Activated CD4-positive, alpha-beta T cell treated with anti-CD3 and anti-CD28 coated beads, Interleukin-2, amount 50 U/mL, for 4 hours (primary cell): ENCODE measurements at places on chromosomes 3 and 15.

DNA sequence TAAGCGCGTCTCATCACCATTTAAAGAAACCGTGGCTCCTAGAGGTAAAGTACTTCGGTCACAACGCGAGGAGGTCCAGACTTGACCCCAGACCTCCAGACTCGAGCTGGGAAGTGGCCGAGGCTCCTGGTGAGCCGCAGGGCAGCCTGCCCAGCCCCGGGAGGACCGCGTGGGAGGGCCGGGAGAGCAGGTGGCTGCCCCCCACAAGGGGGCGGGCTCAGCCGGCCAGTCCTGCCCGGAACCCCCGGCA is at the start of gene SLC27A2:
Gene SLC27A2 (plus strand): TSS at position 228 of the 250 bp plus-strand sequence. CDS start 232 bp downstream, outside the sequence.
- DNase-seq = no peak

DNA sequence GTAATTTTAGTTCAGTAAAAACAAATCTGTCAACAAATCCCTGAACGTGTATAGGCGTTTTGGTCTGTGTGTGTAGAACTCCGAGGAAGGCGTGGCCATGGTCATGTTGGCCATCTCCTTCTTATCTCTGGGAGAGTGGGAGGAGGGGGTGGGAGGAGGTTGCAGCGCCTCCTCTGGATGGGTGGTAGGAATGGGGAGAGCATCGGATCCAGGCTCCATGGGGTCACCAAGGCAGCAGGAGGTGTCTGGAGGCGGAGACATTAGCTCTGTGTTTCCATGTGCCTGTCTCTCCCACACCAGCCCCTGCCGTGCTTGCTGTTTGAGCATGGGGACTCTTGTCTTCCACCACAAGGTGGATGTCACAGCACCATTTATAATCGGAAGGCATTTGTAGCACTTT is 34.5 kb upstream of the TRPM1 start:
- DNase-seq = no peak

DNA sequence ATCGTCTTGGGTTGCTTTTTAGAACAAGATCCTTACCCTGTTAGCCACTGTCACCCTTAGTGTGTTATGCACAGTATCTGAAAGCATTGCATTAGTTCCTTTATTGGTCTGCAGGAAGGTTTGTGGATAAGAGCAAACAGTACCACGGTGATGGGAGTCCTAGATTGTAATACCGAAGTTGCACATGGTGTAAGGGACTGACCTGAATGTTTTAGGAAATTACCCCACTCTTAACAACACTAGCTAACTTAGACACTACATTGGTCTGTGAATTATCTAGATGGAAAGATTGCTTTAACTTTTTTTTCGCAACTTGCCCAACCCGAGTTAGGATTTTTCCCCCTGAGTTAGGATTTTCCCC is 1.3 kb downstream of the STT3B start:
- DNase-seq = no peak

DNA sequence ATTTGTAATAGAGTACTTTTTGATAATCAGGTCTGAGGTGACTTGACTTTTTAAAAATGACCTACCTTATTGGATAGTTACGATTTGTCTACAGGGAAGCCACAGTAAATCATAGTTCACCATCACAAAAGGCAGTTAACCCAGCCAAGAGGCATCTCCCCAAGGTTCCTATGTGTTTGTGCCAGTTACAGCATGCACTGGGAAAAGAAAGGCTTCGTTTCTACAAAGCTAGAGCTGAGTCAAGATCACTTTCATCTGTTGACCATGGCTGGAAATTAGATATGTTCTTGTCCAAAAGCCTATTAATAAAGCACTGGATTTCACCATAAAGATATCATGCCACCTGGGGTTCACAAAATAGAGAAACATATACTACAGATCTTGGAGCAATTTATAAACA is 139.9 kb downstream of the GREM1 start:
- DNase-seq = no peak

- no peak for DNase-seq
These were observed 32.6 kb downstream of the TOPBP1 start for GRCh38 chr3:133629146-133629545.

DNA sequence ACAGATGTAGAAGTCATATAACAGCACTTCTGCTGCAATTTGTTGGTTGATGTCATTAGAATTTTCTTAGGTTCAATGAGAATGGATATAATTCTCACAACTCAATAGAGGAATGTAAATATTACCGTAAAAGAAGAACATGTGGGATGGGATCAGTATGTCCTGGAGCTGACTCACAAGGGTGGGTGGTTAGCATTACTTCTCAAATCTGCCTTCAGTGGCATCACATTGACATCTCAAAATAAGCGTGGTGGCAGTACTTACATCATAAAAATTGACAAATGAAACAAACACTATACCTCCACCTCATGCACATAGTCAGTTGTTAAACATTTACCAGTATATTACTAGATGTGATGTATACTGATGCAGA is 1068.0 kb upstream of the CADM2 start:
- DNase-seq = no peak

DNA sequence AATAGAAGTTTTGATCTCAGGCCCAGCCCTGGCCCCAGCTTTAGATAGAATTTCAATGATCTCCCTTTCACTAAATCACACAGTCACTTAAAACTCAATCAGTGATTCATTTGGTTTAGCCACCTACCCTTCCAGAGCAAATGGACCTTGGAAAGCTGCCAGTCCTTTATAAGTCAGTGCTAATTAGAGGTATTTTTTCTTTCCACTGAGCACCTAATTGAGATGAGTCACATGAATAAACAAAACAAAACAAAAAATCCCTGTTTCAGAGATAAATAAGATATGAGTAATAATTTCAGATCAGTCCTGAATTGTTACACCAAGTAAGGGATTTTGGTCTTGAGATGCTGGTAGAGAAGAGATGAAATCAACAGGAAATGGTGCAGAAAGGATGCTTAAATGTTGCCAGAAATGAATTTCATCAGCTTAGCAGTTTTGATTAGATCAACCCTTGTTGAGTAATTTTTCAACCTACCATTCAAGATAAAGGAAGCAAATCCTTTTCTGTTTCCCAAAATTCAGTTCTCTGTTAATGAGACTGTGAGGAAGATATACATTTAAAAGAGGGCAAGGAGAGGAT is 352.0 kb upstream of the COL8A1 start:
- no peak for DNase-seq

DNA sequence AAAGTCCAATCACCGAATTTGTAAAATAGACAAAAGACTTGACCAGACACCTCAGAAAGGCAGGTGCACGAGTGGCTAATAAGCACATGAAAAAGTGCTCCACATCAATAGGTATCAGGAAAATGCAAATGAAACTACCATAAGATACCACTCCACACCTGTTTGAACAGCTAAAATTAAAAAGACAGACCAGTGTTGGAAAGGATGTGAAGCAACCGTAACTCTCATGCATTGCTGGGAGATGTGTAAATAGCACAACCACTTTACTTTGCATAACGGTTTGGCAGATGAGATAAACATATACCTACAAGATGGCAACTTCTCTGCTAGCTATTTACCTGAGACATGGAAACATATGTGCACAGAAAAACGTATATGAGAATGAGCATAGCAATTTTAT is 56.9 kb downstream of the CADPS start:
- no peak for DNase-seq

DNA sequence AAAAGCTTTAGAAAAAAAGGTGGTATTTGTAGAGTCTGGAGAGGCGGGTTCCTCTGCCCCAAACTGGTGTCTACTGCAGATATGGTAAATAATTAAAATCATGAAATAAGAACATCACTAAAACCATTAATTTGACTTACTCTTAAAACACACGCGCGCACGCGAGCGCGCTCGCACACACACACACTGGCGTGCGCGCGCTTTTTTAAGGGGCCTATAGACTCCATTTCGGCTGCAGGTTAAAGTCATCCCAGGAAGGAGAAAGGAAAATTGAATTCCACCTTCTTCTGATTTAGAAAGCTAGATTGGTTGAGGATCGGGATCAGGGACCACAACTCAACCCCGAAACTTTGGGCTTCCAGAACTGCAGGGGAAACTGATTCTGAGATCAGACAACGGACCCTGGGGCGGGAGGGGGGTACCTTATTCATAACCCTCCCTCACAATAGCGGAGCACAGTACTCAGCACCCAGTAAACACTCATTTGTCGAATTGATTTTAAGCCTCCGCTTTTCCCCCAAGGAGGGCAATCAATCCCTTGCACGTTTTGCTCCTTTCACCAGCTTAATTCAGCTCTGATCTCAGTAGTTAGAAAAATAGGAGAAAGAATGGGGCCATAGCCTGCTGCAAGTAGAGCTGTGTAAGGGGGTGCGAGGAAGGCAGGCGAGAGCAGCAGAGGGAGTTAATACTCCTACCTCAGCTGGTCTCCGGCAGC is 509 bp upstream of the LRRC3B start:
- DNase-seq = no peak

- no peak for DNase-seq
These were observed 51.7 kb downstream of the FAM174B start for GRCh38 chr15:92603743-92604470.
